ENCODE measurements at places on chromosomes 7 and 10.

DNA sequence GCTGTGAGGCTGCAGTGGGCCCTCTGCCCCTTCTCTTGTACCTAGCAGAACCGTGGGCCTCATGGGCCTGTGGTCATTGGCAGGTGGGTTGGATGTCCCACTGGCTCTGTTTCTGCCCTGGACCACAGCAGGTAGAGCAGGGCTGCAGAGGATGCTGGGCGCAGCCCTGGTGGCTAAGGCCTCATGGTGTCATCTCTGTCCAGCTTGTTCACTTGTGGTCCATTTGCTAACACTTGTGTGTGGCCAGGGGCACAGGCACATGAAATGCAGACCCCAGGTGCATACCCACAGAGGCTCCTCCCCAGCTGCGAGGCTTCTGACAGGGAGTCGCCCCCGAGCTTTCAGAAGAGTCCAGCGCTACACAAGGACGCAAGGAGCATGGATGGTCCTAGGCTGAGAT, 22.4 kb upstream of the TBRG4 start:
- no peaks in the 10 kb centered on the region for H3K27me3 ChIP-seq
- no peak overlapping the region for H3K4me3 ChIP-seq
- no peaks in the 10 kb centered on the region for H3K4me1 ChIP-seq
- H3K36me3 ChIP-seq: no peaks in the 10 kb centered on the region
- no peak overlapping the region for H3K27ac ChIP-seq

DNA sequence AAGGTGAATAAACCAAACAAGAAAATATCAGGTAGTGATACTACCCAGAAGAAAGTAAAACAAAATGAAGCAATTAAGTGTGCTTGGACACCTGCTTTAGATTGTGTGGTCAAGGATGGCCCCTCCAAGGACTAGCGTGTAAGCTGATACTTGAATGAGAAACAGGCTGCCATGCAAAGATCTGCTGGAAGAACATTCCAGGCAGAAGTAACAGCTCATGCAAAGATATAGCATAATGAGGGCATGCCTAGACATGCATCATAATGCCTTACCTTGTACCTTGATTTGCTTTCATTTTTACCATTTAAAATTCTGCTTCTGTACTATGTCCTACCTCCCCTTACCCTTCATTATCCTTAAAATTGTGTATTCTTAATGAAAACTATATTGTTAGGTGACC, 74.8 kb upstream of the HDAC9 start:
- peaks cover 3% of the 10 kb centered on the region for H3K4me1 ChIP-seq
- no peaks in the 10 kb centered on the region for H3K27me3 ChIP-seq
- H3K27ac ChIP-seq: no peak overlapping the region
- no peaks in the 10 kb centered on the region for H3K36me3 ChIP-seq
- peak; percentile 35 for DNase-seq
- H3K4me3 ChIP-seq: no peak overlapping the region

DNA sequence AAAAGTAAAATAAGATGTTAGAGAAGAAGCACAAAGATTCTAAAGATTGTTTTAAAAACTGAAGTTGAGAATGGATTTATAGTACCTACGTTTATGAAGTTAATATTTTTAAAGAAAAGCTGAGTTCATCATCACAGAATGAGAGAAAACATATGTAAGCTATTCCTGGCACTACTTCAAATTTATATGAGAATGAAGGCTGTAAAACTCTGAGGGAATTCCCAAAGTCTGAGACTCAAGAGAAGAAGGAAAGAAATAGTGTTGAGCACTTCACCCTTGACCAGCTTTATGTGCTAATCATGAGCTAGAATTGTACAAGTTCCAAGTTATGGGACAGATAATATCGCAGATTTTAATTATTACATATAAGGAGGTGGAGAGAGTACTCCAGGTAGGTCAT, 323.7 kb upstream of the GNAI1 start:
- no peaks in the 10 kb centered on the region for H3K4me1 ChIP-seq
- DNase-seq: no peak
- H3K27ac ChIP-seq: no peak overlapping the region
- H3K4me3 ChIP-seq: no peak overlapping the region
- no peaks in the 10 kb centered on the region for H3K36me3 ChIP-seq

DNA sequence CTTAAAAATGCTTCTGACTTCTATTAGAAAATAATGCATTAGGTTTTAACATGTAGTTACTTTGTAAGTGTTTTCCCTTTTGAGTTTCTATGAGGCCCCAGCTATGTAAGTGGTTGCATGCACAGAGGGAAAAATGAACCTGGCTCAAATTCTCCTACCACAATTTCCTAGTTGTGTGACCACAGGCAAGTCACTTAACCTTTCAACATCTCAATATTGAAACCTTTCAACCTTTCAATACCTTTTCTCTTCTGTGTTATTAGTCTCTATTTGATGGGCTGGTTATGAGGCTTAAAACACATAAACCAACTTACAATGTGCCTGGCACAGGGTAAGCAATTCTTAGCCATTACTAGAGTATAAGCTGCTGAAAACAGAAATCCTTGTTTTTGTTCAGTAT, 203.0 kb downstream of the KCND2 start:
- H3K27me3 ChIP-seq: no peaks in the 10 kb centered on the region
- H3K4me1 ChIP-seq: no peaks in the 10 kb centered on the region
- H3K27ac ChIP-seq: no peak overlapping the region
- DNase-seq: no peak
- no peak overlapping the region for H3K4me3 ChIP-seq
- H3K36me3 ChIP-seq: no peaks in the 10 kb centered on the region

DNA sequence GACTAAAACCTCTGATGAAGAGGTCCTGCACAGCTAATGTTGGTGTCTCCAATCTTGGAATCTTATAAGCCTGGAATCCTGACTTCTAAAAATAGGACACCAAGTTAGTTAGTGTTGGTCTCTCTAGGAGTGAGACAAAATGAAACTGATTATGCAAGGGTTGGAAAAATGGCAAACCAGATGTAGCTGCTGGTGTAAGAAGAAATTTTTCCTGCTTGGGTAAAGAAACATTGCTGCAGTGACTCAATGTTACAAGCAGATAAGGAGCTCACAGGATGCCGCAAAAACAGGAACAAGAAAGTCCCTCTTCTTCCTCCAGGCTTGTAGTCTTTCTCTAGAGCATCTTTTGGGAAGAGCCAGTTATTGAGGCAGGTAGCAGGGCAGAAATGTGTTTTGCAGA, 449.0 kb downstream of the ETV1 start:
- no peaks in the 10 kb centered on the region for H3K27me3 ChIP-seq
- H3K36me3 ChIP-seq: no peaks in the 10 kb centered on the region
- DNase-seq: no peak
- H3K4me1 ChIP-seq: no peaks in the 10 kb centered on the region
- H3K4me3 ChIP-seq: no peak overlapping the region

GRCh38 chr10:71804077-71804476, 30.8 kb upstream of the VSIR start:
- H3K4me3 ChIP-seq: no peak overlapping the region
- DNase-seq: no peak

GRCh38 chr7:106114716-106115383, 2.7 kb upstream of the SYPL1 start:
- H3K4me3 ChIP-seq: no peak overlapping the region
- no peaks in the 10 kb centered on the region for H3K27me3 ChIP-seq
- no peak for DNase-seq
- no peak overlapping the region for H3K27ac ChIP-seq

- no peak overlapping the region for H3K27ac ChIP-seq
- no peaks in the 10 kb centered on the region for H3K4me1 ChIP-seq
- no peak overlapping the region for H3K4me3 ChIP-seq
- DNase-seq: no peak
Observed at GRCh38 chr10:29886299-29886698, 173.1 kb downstream of the JCAD start.

GRCh38 chr10:43959364-43960134, 310.9 kb upstream of the ZNF32 start:
- DNase-seq: no peak
- H3K4me3 ChIP-seq: no peak overlapping the region
- no peaks in the 10 kb centered on the region for H3K27me3 ChIP-seq

DNA sequence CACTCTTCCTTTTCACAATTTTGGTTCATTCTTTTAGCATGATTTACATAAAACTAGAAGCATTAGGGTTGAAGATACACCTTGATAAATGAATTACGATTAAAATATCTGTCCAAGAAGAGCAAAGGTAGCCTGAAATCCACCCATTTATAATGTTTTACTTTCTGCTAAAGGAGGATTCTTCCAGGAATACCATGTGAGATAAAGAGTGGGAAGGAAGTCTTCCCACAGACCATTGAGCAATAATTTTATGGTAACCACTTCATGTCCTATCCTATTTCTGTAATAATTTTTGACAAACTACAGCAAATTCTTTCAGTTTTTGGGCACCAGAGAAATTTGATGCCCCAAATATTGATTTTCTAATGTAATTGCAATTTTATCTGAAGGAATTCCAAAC, 150.6 kb upstream of the STEAP4 start:
- H3K4me3 ChIP-seq: no peak overlapping the region
- no peaks in the 10 kb centered on the region for H3K4me1 ChIP-seq
- H3K36me3 ChIP-seq: no peaks in the 10 kb centered on the region
- no peaks in the 10 kb centered on the region for H3K27me3 ChIP-seq
- no peak for DNase-seq

DNA sequence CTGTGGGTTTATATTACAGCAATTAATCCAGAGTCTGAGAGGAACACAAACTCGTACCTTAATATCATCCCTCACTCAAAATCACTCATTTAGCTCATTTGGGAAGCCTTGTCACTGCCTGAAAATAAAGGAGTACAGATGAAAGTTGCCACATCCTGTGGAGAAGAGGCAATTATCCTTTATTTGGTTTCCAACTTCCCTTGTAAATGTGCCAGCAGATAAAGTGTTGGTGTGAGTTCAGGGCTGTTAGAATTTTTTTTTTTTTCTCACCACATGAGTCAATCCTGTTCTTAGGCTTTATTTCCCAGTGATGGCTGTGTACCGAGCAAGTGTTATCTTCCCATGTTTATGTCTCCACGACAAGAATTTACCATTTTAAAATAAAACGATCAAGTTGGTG, 99.0 kb upstream of the SMIM30 start:
- no peak overlapping the region for H3K4me3 ChIP-seq
- H3K36me3 ChIP-seq: no peaks in the 10 kb centered on the region
- no peak for DNase-seq
- H3K27me3 ChIP-seq: no peaks in the 10 kb centered on the region
- no peaks in the 10 kb centered on the region for H3K4me1 ChIP-seq
- no peak overlapping the region for H3K27ac ChIP-seq

- H3K27ac ChIP-seq: no peak overlapping the region
- peak; percentile 43 for DNase-seq
- H3K36me3 ChIP-seq: no peaks in the 10 kb centered on the region
- no peaks in the 10 kb centered on the region for H3K4me1 ChIP-seq
- H3K27me3 ChIP-seq: no peaks in the 10 kb centered on the region
- H3K4me3 ChIP-seq: no peak overlapping the region
Observed at GRCh38 chr10:1315178-1315577, 259.0 kb downstream of the WDR37 start.

GRCh38 chr7:144454-144826, 47.9 kb upstream of the FAM20C start:
- DNase-seq: no peak
- H3K36me3 ChIP-seq: no peaks in the 10 kb centered on the region
- no peak overlapping the region for H3K27ac ChIP-seq
- H3K4me3 ChIP-seq: no peak overlapping the region

DNA sequence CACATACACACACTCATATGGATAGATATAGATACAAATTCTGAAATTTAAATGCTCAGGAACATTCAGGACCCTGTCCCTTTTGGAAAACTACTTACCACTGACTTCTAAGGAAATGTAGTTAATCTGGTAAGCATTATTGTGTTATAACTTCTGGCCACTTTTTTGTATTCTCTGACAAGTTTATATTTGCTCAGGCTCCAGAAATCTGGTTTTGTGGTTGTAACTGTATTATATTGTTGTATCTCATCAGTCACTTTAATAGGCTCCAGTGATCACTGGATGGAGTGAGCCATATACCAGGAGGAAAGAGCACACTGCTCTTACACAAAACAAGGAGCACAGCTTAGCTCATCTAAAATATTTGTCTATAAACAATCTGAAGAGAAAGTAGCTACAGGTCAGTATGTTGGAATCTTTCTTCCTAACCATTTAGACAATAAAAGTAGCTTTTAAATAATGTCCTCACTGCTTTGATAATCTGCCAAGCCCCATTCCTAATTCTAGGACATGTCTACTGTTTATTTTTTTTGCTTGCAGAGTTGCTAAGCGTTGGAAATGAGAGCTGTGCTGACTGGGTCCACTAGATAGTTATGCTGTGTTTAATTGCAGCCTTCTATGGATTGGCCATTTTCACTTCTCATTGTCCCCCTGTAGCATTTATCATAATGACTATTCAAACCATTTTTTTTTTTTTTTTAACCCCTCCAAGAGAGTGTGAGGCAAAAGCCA, 43.8 kb downstream of the SMNDC1 start:
- H3K27me3 ChIP-seq: no peaks in the 10 kb centered on the region
- H3K4me1 ChIP-seq: peaks cover 5% of the 10 kb centered on the region
- H3K4me3 ChIP-seq: no peak overlapping the region
- H3K27ac ChIP-seq: no peak overlapping the region
- DNase-seq: no peak
- no peaks in the 10 kb centered on the region for H3K36me3 ChIP-seq

- no peaks in the 10 kb centered on the region for H3K36me3 ChIP-seq
- H3K4me1 ChIP-seq: peaks cover 5% of the 10 kb centered on the region
- H3K27me3 ChIP-seq: no peaks in the 10 kb centered on the region
- peak; percentile 81 for DNase-seq
- H3K4me3 ChIP-seq: no peak overlapping the region
Observed at GRCh38 chr7:2503056-2503941, 16.3 kb upstream of the LFNG start.
